Cardiac septum (tissue), 1 donor: ENCODE measurements at places on chromosomes 1 and 21.

DNA sequence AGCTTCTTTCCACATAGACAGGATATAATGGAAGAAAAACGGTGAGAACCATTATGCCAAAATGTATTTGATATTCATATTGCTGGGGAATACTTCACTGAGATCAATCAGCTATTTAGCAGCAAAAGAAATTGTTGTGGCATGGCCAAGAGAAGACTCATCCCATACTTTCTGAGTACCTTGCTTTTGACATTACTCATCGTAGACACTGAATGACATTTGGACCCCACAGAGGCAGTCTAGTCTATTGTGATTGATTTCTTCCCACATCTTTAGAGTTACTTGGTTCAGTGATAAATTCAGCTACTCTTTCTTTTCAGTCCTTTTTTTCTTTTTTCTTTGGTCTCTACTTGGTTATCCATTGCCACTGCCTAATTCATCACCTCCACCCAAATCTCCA, 22.1 kb downstream of the ATP1B1 start:
- no peak for DNase-seq

DNA sequence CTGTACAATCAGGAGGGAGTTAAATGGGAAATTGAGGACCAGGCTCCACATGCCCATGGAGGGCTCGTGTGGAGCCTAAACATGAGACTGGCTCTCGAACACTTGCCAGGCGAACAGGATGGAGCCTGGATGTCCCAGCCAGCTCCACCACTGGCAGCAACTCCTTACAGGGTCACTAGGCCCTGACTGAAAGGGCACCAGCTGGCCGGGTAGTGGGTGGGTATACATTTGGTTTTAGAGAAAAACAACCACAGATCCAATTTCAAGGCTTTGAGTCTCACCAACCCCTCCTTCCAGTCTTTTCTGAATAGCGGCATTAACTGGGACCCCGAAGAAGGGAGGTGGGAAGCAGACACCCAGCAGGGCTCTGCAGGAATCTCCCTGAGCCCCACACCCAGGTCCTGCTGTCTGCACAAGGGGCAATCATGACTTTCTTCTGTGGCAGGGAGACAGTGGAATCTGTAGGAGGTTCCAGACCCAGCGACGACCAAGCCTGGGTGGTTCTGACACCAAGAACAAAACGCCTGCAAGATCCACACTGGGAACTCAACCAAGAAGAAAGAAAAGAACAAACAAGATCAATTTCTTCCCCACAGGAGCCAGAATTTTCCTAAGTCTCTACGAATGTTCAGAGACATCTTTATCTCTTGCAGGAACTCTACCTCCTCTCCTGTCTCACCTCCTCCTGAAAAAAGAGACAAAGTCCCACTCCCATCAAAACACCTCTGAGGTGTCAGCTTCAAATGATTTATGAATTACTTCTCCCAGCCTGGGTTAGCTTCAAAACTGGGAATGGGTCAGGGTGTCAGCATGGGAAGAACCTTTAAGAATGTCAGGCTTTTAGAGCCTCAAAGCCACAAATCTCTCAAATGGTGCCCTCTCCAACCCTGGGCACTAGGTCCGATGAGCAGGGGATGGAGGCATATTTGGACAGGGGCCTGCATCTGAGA, 26.5 kb upstream of the SRP9 start:
- no peak for DNase-seq

DNA sequence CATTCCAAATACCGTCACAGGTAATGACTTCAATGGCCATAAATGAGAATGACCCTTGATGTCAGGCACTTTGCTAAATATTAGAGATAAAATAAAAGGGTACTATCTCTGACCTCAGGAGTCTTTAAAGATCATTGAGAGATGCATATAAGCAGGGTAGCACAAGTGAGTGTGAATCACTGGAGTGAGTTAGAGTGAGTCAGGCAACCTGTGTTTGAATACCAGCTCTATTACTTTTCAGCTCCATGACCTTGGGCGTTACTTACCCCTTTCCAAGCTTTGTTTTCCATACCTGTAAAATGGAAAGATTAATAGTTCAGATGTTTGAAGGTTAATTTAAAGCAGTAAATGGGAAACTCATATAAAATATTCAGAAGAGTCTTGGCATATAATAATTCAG, 1058.0 kb upstream of the ADGRL4 start:
- DNase-seq, result no peak

- no peak for DNase-seq
Measured at GRCh38 chr21:36815284-36815683, 116.4 kb downstream of the SIM2 start.

GRCh38 chr1:233704170-233704897, 90.4 kb downstream of the KCNK1 start:
- DNase-seq, result no peak

DNA sequence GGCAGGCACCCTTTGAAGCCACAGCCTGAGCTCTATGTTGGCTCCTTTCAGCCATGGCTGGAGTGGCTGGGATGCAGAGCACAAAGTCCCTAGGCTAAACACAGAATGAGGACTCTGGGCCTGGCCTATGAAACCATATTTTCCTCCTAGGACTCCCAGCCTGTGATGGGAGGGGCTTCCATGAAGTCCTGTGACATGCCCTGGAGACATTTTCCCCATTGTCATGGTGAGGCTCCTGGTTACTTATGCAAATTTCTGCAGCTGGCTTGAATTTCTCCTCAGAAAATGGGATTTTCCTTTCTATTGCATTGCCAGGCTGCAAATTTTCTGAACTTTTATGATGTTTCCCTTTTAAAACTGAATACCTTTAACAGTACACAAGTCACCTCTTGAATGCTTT, 61.3 kb downstream of the VCAM1 start:
- DNase-seq, result no peak

DNA sequence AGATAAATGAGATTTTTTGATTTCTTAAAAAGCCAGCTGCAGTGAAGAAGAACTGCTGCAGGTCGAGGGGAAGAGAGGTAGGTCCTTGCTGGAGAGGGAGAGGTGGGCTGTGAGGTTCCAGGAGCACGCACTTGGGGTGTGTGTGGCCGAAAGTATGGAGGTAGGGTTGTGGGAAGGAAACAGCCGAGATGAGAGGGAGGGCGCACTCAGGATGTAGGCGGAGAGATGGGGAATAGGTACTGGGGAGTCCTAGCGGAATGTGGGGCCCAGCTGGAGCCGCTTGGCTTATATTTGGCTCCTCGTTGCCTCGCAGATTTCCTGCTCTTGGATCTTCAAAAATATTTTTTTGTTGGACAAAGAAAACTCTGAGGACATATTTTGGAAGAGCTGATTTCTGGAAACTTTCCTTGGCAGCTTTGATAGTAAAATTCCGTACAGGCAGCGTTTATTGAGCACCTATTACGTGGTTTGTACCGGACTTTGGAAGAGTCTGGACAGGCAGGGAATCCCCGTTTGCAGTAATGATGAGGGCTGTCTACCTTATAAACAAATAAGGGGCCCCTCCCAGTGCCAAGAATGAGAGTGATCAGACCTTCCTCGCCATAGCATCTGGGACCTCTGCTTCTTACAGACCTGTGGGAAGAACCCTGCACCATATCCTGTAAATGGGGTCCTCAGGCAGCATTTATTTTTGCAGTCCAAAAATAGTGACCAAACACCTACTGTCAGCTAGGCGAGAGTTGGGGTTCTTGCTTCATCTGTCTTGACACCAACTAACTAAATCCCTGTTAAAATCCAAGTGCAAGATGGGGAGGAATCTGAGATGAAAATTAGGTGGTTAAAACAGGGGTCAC, 1.5 kb downstream of the LRRC8D start:
- no peak for DNase-seq

GRCh38 chr1:232655746-232656085, 25.8 kb upstream of the SIPA1L2 start:
- no peak for DNase-seq
